ENCODE measurements at places on chromosomes 6 and 20.

- DNase-seq, result no peak
Observed at GRCh38 chr6:90192857-90193256, 103.8 kb downstream of the BACH2 start.

- no peak for DNase-seq
Observed at GRCh38 chr6:15763837-15764236, 101.0 kb upstream of the DTNBP1 start.

DNA sequence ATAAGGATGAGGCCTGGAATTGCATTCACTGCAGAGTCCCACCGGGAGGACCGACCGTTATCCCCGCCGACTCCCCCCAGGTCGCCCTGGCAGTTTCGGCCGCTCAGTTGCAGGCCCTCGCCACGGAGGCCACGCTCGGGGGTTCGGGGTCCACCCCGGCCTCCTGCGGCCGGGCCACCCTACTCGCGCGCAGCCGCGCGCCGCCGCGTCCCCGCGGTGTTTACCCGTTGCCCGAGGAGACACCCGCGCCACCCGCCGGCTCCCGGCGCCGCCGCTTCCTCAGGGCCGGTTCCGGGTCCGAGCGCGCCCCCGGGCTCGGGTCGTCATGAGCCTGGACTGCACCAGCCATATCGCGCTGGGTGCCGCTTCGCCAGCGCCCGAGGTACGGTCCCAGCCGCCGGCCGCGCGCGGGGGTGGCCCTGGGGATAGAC is at the start of gene CCDC170:
Gene CCDC170 (plus strand): TSS at position 214 of the 431 bp plus-strand sequence. CDS start 112 bp downstream, at position 326.
- DNase-seq, result no peak

DNA sequence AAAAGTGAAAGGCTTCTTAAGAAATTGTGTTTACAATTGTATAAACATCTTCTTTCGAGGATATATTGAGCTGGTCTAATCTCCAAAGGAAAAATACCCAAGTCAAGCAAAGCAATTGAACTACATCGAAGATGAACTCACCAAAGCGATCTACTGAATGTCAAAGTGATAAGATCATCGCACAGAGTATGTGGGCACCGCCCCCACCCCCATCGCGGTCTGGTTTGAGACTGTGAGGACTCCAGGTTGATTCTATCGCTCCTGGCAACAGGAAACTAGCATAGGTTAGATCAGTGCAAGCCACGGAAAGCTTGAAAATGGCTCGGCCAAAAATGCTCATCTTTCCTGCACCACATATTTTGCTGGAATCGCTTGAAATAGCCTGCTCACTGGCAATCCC is 133.2 kb upstream of the RPS6KA2 start:
- no peak for DNase-seq

DNA sequence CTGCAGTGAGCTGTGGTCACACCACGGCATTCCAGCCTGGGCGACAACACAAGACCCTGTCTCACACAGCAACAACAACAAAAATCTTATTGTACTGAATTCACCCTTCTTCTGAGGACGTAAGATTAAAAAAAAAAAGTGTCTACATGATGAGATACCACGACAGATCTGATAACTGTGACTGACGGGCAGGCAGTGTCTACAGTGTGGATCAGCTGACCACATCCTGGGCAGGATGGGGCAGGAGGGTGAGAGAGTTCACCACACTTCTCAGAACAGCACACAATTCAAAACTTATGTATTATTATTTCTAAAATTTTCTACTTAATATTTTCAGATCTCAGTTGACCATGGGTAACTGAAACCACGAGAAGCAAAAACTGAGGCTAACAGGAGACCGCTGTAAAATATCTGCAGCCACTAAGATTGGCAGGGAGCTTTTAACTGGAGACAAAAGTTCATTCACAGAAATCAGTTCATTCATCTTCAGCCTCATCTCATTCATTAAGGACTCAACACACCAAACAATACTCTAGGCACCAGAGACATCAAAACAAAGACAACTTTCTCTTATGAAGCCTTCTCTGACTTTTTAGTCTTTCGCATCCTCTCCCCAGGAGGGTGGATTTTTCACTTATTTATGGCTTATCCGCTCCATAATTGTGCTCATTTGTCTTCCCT is 15.7 kb upstream of the NHSL1 start:
- no peak for DNase-seq

DNA sequence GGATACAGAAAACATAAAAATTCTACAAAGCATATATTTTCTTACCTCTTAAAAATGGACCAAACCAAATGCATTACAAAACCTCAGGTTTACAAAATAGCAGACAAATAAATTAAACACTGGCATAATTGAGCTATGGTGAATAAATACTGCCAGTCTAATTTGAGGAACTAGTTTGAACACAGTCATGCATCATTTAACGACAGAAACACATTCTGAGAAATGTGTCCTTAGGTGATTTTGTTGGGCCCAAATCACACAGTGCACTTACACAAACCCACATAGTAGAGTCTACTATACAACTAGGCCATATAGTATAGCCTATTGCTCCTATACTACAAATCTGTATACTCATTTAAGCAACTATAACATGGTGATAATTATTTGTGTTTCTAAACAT is 215.6 kb downstream of the FOXC1 start:
- DNase-seq, result no peak

DNA sequence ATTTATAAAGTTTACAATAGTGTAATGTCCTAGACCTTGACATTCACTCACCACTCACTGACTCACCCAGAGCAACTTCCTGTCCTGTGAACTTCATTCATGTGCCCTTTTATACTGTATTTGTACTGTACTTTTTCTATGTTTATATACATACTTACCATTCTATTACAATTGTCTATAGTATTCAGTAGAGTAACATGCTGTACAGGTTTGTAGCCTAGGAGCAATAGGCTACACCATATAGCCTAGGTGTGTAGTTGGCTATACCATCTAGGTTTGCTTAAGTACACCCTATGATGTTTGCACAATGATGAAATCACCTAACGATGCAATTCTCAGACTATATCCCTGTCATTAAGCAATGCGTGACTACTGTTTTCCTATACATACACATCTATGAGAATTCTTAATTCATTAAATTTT is 17.5 kb downstream of the EDEM2 start:
- DNase-seq, result no peak

GRCh38 chr6:126914801-126915200 is 203.7 kb upstream of the RSPO3 start:
- no peak for DNase-seq

- DNase-seq, result no peak
Observed at GRCh38 chr20:13264907-13265306, 43.8 kb downstream of the ISM1 start.

DNA sequence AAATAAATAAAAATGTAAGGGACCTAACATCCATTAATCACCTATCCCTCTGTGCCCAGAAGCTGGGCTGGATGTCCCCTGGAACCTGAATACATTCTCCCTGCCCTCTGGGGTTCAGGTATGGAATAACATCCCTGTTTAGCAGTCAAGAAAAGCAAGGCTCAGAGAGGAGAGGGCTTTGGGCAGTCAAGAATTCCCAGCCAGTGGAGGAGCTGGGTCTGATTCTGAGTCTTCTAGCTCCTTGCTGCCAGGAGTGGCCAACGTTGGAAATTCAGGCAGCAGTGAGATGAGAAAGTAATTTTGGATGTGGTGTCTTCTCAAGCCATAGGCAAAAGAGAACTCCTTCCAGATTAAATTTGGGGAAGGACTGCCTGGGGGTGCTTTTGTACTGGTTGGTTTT is 42.6 kb upstream of the ZNFX1 start:
- peak; percentile 63 for DNase-seq

GRCh38 chr6:151002491-151002935 is 137.0 kb downstream of the MTHFD1L start:
- no peak for DNase-seq

GRCh38 chr20:59583428-59584277 is 20.7 kb upstream of the PHACTR3 start:
- DNase-seq, result no peak

- no peak for DNase-seq
Observed at GRCh38 chr6:4666886-4667513, 109.2 kb upstream of the CDYL start.

GRCh38 chr6:110105296-110105695 is 74.2 kb downstream of the WASF1 start:
- no peak for DNase-seq

All from NT2/D1 (cell line).